ENCODE measurements at places on chromosomes 16 and 17. TPM values are rescaled to one million over a fixed set of nuclear protein-coding genes. Genes with fewer than 3 reads are reported as not detected.

FAM20A gene
- not detected for polyA plus RNA-seq

GRCh38 chr17:44351464-44351863 is 6.4 kb downstream of the GRN start:
- no peak for DNase-seq
- no peak overlapping the region for H3K27ac ChIP-seq
- H3K36me3 ChIP-seq = peaks cover 3% of the 10 kb centered on the region
- peaks cover 7% of the 10 kb centered on the region for H3K4me1 ChIP-seq

FBXO39 gene
- polyA plus RNA-seq = 0.15 TPM

DNA sequence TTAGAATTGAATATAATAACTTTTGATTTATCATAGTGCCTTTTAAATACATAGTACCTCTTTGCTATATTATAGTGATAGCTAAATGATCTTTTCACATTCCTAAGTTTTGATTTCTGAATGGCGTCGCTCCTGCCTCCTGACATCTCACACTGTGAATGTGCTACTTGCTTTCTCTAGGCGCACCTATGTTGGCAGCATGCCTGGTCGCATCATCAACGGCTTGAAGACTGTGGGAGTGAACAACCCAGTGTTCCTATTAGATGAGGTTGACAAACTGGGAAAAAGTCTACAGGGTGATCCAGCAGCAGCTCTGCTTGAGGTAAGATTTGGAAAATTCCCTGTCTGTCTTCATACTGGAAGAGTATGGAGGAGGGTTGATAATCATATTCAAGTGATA is 29.8 kb upstream of the ABCC11 start:
- H3K4me3 ChIP-seq = no peak overlapping the region
- peaks cover 78% of the 10 kb centered on the region for H3K36me3 ChIP-seq
- H3K27me3 ChIP-seq = no peaks in the 10 kb centered on the region
- H3K27ac ChIP-seq = no peak overlapping the region
- DNase-seq = no peak

KDM6B gene
- polyA plus RNA-seq = 1.0 TPM

CCDC144A gene
- polyA plus RNA-seq = 0.84 TPM

GPR139 gene
- not detected for polyA plus RNA-seq

- no peak overlapping the region for H3K27ac ChIP-seq
- H3K4me3 ChIP-seq = no peak overlapping the region
- H3K4me1 ChIP-seq = no peaks in the 10 kb centered on the region
- no peaks in the 10 kb centered on the region for H3K27me3 ChIP-seq
- H3K36me3 ChIP-seq = peaks cover 5% of the 10 kb centered on the region
- no peak for DNase-seq
Observed at GRCh38 chr17:37318931-37319594, 56.7 kb upstream of the C17orf78 start.

- H3K4me3 ChIP-seq = no peak overlapping the region
- H3K36me3 ChIP-seq = no peaks in the 10 kb centered on the region
- no peak overlapping the region for H3K27ac ChIP-seq
- peaks cover 11% of the 10 kb centered on the region for H3K4me1 ChIP-seq
- no peak for DNase-seq
- no peaks in the 10 kb centered on the region for H3K27me3 ChIP-seq
Observed at GRCh38 chr17:2172077-2172851, 117.4 kb downstream of the HIC1 start.

DNA sequence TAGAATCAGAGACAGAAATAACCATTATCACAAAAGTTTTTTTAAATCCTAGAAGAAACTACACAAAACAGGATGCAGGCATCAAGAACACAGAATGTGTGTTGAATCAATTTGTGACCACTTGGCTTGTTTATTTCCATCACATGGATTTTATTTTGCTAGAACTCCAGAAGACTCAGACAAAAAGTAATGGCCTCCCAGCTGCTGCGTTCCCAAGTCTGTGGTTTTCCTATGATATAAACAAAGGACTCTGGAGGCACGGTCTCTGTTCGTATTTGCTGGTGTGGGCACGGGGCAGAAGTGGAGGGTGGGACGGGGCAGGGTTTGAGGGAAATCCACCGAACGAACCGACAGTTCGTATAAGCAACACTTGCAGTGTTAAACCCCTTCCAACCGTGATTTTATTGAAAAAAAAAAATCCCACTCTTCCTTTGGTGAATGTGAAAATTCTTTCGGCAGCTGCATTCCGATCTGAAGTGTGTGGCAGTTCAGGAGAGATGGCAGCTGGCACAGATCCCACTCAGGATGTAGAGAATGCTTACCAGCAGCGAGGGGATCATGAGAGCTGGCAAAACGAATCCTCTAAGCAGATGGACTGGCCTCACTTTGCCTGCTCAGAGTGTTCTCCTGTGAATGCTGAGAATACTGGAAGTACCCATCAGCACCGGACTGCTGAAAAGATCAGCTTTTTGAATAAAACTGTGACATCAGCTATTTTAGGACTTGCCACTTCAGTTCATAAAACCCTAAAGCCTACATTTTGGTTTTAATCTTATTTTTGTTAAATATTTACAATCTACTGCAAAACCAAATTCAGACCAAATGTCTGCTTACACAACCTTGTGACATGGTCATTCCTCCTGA is 165.2 kb downstream of the VPS53 start:
- H3K27me3 ChIP-seq = no peaks in the 10 kb centered on the region
- peak overlapping the region; percentile 61 for H3K27ac ChIP-seq
- H3K36me3 ChIP-seq = no peaks in the 10 kb centered on the region
- H3K4me1 ChIP-seq = no peaks in the 10 kb centered on the region
- no peak overlapping the region for H3K4me3 ChIP-seq

- H3K4me3 ChIP-seq = no peak within 1 kb of the TSS
- H3K27ac ChIP-seq = no peak within 1 kb of the TSS
- H3K4me1 ChIP-seq = no peaks in the 10 kb centered on the region
- no peaks in the 10 kb centered on the region for H3K36me3 ChIP-seq
- H3K27me3 ChIP-seq = peaks cover 11% of the 10 kb centered on the region
- no peak for DNase-seq
Observed at GRCh38 chr17:10518271-10519037, at the start of gene MYH1. Gene MYH1 (minus strand): TSS chr17:10518542. CDS start chr17:10516642, 1,900 bp downstream.

DNA sequence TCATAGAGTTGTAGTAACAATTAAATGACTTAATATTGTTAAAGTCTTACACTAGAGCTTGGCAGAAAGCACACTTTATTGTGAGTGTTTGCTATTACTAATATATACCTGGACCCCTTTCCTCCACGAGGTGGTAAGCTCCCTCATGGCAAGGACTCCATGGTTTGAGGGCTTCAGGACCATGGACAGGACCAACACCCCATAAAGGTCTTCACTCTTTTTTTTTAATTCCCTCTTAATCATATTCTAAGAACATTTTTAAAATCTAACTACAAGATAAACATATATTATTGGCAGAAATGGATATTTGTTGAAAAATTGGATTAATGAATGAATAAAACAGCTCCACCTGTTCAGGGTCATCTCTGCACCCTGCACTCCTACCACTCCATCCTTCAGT is 154.5 kb downstream of the CBLN1 start:
- no peak for DNase-seq
- no peak overlapping the region for H3K4me3 ChIP-seq
- H3K27ac ChIP-seq = no peak overlapping the region
- H3K27me3 ChIP-seq = no peaks in the 10 kb centered on the region
- no peaks in the 10 kb centered on the region for H3K4me1 ChIP-seq

DNA sequence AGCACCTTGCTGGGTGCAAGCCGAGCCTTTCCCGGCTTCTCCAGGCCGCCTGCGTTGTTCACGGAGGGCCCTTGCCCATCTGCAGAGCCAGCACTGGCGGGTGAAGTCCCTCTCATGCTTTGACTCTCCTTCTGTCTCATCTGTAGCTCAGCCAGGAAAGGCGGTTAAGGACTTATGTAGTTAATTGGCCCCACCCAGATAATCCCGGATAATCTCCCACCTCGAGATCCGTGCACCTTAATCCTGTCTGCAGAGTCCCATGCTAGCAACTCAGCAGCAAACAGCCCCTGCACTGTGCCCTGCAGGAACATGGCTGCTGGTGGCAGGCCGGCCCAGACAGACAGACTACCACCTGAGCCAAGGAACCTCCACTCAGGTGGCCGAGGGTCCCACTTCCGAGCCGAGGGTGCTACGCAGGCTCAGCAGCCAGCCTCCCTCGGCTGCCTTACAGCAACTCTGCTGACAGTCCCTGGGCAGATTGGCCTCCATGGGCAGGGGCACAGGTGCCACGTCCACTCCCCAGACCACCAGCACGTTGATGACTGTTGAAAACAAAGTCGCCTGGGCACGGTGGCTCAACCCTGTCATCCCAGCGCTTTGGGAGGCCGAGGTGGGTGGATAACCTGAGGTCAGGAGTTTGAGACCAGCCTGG is 16.9 kb downstream of the RAB40C start:
- no peak for DNase-seq
- no peak overlapping the region for H3K4me3 ChIP-seq
- no peak overlapping the region for H3K27ac ChIP-seq
- H3K36me3 ChIP-seq = no peaks in the 10 kb centered on the region
- H3K27me3 ChIP-seq = no peaks in the 10 kb centered on the region
- H3K4me1 ChIP-seq = peaks cover 37% of the 10 kb centered on the region

DNA sequence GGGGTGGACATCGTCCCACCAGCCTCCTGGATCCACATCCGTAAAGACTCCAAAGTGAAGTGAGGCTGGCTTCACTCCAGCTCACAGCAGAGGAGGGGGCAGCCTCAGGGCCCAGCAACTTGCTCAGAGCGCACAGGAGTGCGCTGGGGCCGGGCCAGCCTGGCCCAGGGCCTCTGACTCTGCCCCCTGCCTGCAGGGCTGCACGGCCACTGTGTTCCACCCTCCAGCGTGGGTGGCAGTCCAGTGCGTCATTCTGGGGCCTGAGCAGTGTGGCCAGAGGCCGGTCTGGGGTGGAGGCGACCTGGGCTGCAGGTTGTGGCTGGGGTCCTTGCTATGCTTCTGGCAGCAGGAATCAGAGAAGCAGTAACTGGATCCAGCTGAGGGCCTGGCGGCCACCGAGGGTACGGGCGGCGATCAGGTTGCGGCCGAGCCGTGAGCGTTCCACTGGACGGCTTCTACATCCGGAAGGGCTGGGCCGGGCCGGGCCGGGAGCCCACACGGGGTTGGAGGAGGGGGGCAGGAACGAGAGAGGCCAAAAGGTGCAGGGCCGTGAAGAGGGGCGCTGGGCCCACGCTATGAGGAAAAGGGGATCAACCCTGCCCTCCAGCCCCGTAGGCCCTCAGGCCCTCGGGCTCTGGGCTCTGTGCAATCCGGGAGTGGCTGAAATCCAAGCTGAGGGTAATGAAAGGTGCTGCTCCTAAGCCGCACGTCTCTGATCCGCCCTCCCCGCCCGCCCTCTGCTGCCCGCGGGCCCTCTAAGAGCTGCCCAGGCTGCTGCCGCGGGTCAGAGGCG is at the start of gene FSCN2:
TSS of gene FSCN2 (plus strand) at position 787 of the 793 bp plus-strand sequence. CDS start 155 bp downstream, outside the sequence.
- no peak within 1 kb of the TSS for H3K4me3 ChIP-seq
- H3K27ac ChIP-seq = no peak within 1 kb of the TSS
- no peaks in the 10 kb centered on the region for H3K36me3 ChIP-seq
- no peak for DNase-seq
- H3K4me1 ChIP-seq = no peaks in the 10 kb centered on the region
- H3K27me3 ChIP-seq = no peaks in the 10 kb centered on the region

- peaks cover 42% of the 10 kb centered on the region for H3K4me1 ChIP-seq
- no peak overlapping the region for H3K4me3 ChIP-seq
- peaks cover 3% of the 10 kb centered on the region for H3K36me3 ChIP-seq
- no peaks in the 10 kb centered on the region for H3K27me3 ChIP-seq
- DNase-seq = no peak
- H3K27ac ChIP-seq = no peak overlapping the region
Observed at GRCh38 chr16:53792161-53792951, 88.4 kb downstream of the FTO start.

DNA sequence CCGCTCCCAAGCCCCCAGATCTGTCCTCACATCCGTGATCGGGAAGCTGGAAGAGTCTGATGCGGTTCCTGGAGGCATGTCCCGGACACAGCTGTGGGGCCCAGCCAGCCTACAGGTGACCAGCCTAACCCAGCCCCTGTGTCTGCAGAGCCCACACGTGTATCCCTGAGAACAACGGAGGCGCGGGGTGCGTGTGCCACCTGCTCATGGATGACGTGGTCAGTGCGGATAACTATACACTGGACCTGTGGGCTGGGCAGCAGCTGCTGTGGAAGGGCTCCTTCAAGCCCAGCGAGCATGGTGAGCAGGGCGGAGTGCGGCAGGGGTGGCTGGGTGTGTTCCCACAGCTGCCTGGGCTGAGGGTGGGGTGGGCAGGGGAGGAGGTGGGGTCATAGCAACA is 30.9 kb downstream of the IL4R start:
- no peaks in the 10 kb centered on the region for H3K27me3 ChIP-seq
- H3K36me3 ChIP-seq = peaks cover 96% of the 10 kb centered on the region
- H3K4me1 ChIP-seq = peaks cover 27% of the 10 kb centered on the region
- H3K4me3 ChIP-seq = no peak overlapping the region

GRCh38 chr16:85475233-85475632 is 137.9 kb upstream of the GSE1 start:
- no peaks in the 10 kb centered on the region for H3K36me3 ChIP-seq
- peaks cover 2% of the 10 kb centered on the region for H3K27me3 ChIP-seq
- H3K27ac ChIP-seq = peak overlapping the region; percentile 17

- no peaks in the 10 kb centered on the region for H3K27me3 ChIP-seq
- no peak for DNase-seq
- H3K4me1 ChIP-seq = peaks cover 68% of the 10 kb centered on the region
- no peak overlapping the region for H3K27ac ChIP-seq
Observed at GRCh38 chr17:60386147-60387058, 5.5 kb downstream of the USP32 start.

- H3K4me3 ChIP-seq = no peak overlapping the region
- H3K27ac ChIP-seq = no peak overlapping the region
- no peak for DNase-seq
- H3K27me3 ChIP-seq = no peaks in the 10 kb centered on the region
Observed at GRCh38 chr16:72455743-72456659, 284.0 kb upstream of the PMFBP1 start.

GRCh38 chr16:14302031-14302398 is 230.9 kb downstream of the MRTFB start:
- no peaks in the 10 kb centered on the region for H3K36me3 ChIP-seq
- peaks cover 22% of the 10 kb centered on the region for H3K4me1 ChIP-seq
- no peak overlapping the region for H3K27ac ChIP-seq
- peak overlapping the region; percentile 84 for H3K4me3 ChIP-seq
- no peak for DNase-seq

DNA sequence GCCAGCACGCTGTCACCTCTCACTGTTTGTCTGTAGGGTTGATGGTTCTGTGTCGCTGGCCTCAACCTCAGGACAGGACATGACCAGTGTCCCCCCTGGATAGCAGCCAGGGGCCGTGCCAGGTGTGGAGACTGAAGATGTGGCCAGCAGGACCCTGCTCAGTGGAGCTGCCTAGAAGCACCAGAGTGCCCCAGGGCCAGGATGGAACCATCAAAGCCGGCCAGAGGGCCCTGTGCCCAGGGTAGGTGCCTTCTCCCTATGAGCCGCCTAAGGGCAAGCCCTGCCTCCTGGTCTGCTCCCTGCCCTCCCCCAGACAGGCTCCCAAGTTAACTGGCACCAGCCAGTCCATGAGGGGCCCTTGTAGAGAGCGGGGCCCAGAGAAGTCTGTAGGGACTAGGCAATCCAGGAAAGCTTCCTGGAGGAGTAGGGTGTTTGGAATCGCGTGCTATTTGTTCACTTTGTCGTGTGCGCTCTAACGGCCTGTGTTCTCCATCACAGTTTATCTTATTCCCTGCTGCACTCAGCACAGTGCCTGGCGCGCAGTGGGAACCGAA is 546 bp upstream of the NDUFB10 start:
- H3K4me3 ChIP-seq = peak overlapping the region; percentile 92
- H3K4me1 ChIP-seq = peaks cover 40% of the 10 kb centered on the region
- DNase-seq = no peak
